ENCODE measurements at places on chromosomes 12 and 14. TPM values are rescaled to one million over a fixed set of nuclear protein-coding genes. Genes with fewer than 3 reads are reported as not detected.

GRCh38 chr12:27271206-27271605 is 27.1 kb downstream of the STK38L start:
- DNase-seq: no peak

- no peak for DNase-seq
These were observed 2.3 kb downstream of the MTERF2 start for GRCh38 chr12:106984588-106985137.

DNA sequence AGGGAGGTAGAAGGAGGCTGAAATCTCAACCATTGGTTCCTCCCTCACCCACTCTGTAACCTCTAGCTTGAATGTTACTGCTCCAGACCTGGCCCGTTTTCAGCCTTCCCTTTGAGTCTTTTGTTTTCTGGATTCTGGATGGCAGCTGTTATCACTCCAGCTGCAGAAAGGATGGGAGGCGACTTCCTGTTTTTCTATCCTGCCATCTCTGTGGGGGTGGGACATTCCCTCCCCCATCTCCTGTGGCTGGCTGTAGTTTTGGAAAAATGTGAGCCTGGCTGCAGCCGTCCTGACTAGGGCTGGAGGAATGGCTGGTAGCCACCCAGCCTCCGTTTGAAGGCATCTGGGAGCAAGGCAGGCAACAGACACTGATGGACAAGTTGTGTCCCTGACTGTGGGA is 2.9 kb upstream of the PPFIBP1 start:
- DNase-seq: no peak

GRCh38 chr14:34252227-34252626 is 209.8 kb downstream of the SPTSSA start:
- DNase-seq: no peak

GRCh38 chr14:74611650-74612349 is at the start of gene LTBP2:
LTBP2 (minus strand) TSS chr14:74612237; CDS start chr14:74611944, 293 bp downstream.
- peak; percentile 33 for DNase-seq

- no peak for DNase-seq
These were observed 94.5 kb downstream of the PCNX1 start for GRCh38 chr14:71001742-71002141.

GRCh38 chr14:105215602-105216001 is 32.7 kb upstream of the BTBD6 start:
- DNase-seq: no peak

GRCh38 chr12:81759190-81760051 is at the start of gene PPFIA2:
PPFIA2 (minus strand) TSS chr12:81759350.
- peak; percentile 4 for DNase-seq

- DNase-seq: no peak
These were observed 387 bp upstream of the IPO8 start for GRCh38 chr12:30696103-30696408.

GRCh38 chr14:52119030-52119429 is 50.2 kb upstream of the NID2 start:
- peak; percentile 26 for DNase-seq

DNA sequence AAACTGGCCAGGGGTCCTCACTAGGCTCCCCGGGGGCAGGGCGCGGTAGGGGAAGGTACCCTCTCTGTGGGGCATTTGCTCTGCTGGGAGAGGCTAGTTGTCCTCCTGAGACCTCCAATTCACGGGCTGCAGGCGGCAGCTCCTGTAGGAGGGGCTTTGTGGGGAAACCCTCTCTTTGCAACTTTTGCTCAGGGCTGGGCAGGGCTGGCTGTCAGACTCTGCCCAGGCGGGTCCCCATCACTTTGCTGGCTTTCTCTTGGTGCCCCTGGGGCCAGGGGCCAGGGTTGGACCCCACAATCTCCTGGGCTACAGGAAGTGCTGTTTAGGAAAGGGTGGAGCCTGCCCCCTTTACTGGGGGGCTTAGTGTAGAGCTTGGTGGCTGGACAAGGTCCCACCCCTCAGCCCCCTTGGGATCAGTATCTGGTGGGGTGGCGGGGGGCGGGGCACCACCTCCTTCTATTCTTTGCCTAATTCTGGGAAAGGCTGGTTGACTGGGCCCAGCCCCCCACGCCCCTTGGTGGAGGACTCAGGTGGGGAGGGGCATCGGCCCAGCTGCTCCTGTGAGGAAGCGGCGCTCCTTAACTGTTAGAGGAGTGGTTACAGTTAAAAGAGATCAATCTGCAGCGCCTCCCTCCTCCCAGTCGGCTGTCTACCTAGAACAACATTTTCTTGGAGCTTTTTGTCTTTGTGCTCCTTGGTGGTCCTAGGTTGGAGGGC is 918.7 kb downstream of the AACS start:
- no peak for DNase-seq

GSG1 gene
- not detected for total RNA-seq

DNAH10 gene
- 0.15 TPM for total RNA-seq

LMNTD1 gene
- total RNA-seq: not detected

MIP gene
- not detected for total RNA-seq

PMEL gene
- 2.0 TPM for total RNA-seq

FKBP4 gene
- total RNA-seq: 67.9 TPM

ADAMTS20 gene
- not detected for total RNA-seq

KERA gene
- total RNA-seq: not detected

SERPINA3 gene
- total RNA-seq: 12.2 TPM

KRT71 gene
- total RNA-seq: not detected

SLC25A21 gene
- total RNA-seq: 0.64 TPM

MGP gene
- 77.0 TPM for total RNA-seq
